ENCODE measurements at places on chromosomes 4 and X.

- no peak for DNase-seq
Measured at GRCh38 chr4:2825740-2826139, 17.9 kb upstream of the ADD1 start.

- DNase-seq, result no peak
Measured at GRCh38 chr4:126937846-126938422, 694.8 kb upstream of the INTU start.

DNA sequence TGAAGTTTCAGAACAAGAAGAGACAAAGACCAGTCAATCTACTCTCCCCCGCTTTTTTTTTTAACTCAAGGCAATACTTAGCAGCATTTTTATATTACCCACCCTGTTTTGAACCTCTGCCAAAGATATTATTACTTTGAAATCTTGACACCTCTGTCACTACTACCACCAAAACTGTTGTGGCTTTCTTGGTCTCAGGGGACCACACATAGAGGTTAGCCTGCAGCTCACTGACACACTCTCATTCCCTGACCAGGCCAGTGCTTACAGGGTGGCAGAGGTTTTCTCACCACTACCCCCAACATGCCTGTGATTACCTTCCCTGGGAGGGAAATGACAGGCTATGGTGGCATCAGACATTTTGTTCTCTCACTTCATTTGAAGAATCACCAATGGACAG, 137.4 kb upstream of the STIM2 start:
- DNase-seq, result no peak

GRCh38 chrX:31320740-31321139, 248.9 kb upstream of the FTHL17 start:
- DNase-seq, result no peak

GRCh38 chr4:86089781-86090323, 270.0 kb downstream of the MAPK10 start:
- DNase-seq, result no peak

DNA sequence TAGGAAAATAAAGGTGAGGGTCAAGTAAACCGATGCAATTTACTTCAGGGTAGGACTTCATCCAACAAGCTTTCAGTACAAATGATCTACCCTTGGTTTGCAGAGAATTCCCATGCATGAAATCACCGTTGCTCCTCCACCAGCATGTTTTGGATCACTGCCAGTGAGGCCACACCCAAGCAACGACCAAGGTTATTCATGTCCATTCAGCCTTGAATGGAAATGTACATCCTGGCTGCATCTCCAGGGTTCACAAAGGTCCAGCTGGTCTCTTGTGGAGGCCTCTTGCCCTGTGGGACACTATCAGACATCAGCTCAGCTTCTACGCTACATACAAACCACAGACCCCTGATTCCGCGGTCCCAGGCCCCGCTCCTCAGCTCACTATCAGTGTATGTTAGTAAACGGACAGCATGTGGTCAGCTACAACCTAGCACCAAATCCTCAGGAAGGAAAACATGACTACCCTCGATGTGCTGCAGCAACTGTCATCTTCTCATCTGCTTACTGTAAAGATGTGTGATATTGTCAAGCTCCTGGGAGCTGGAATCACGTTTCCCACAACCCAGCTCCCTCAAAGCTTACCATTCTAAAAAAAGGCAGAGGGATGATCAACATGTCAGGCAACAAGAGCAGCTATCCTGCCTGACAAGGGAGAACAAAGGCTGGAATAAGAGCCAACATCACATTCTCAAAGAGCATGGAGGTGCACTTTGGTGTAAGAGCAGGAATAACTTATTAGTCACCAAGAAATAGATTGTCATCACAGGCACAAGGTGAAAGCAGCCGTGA, 4.9 kb downstream of the LYAR start:
- DNase-seq, result no peak

DNA sequence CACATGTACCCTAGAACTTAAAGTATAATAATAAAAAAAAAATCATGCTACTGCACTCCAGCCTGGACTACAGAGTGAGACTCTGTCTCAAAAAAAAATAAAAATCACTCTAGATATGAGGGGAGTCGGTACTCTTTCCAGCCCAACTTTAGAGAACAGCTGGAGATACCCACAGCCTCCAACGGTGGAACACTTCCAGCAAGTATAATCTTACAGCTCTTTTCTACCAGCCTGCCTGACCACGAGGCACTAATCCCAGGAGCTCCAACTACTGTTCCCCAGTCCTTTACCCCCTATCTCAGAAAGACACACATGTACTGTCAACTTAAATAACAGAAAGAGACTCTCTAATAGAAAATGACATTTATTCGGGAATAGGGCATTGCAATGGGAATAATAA, 46.8 kb downstream of the STEEP1 start:
- no peak for DNase-seq

DNA sequence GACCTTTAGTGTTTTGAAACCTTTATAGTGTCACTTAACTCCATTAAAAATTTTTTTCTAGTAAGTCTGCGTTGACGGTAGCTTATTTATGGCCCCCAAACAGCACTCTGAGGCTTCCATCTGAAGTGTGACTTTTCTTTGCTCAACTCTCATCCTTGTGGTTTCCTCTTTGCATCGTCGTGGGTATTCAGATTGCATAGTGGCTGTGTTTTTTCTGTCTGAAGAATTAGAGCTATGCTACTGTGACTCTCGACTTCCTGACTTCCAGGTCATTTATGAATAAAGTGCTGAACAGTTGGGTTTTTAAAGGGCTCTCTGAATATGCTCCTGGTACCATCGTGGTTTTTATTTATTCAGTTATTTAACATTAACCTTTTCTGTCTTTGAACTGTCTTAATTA, 44.9 kb downstream of the JADE1 start:
- DNase-seq, result no peak

DNA sequence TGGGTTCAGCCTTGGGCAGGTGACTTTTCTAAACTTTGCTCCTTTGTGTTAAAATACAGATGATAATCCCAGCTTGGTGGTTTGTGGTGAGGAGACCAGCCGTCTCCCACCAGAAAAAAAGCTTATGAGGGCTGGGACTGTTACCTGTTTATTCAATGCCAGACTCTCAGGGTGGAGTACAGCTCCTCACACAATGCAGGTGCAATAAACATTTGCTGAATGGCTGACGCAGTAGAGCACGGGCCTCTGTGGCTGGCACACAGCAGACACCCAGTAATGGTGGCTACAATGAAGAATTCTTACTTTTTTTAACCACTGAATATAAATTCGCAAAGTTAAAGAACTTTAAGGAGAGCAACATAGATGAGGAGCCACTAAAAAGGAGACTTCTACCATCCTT, 30.2 kb downstream of the BEND4 start:
- DNase-seq, result no peak

- no peak for DNase-seq
Measured at GRCh38 chrX:129108936-129109335, 414.4 kb downstream of the SMARCA1 start.

- DNase-seq, result no peak
Measured at GRCh38 chr4:38530486-38530885, 133.5 kb upstream of the KLF3 start.

GRCh38 chr4:7031558-7032449, 11.4 kb upstream of the TADA2B start:
- DNase-seq, result no peak

GRCh38 chr4:186727169-186727976, 3.7 kb upstream of the FAT1 start:
- no peak for DNase-seq

GRCh38 chrX:122087341-122087740, 1039.9 kb downstream of the GLUD2 start:
- no peak for DNase-seq

DNA sequence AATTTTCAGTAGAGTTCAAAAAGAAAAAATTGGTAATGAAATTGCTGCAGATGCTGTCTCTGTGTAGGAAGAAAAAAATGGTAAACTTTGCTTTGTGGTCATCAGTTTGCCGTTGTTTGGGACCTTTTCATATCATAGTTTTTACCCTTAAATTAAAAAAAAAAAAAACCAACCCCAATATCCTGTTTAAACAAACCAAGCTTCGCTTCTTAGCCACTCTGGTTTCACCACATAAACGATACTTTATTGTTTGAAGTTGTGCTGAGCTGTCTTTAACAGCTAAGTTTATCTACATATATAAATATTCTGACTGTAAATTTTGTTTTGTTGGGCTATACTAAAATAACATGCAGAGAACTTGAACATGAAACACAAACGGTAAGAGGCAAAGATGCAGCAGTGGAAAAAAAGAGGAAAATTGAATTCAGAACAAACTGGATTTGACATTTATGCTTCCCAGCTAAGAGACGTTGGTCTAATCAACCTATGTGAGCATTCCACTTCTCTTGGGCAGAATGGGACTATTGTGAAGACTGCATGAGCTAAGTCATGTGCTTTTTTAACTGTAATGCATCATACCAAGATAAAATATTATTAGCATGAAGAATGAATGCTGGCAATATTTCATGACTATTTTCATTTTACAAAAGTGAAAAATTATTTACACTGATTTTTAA, 15.7 kb upstream of the H2AZ1 start:
- DNase-seq, result no peak

DNA sequence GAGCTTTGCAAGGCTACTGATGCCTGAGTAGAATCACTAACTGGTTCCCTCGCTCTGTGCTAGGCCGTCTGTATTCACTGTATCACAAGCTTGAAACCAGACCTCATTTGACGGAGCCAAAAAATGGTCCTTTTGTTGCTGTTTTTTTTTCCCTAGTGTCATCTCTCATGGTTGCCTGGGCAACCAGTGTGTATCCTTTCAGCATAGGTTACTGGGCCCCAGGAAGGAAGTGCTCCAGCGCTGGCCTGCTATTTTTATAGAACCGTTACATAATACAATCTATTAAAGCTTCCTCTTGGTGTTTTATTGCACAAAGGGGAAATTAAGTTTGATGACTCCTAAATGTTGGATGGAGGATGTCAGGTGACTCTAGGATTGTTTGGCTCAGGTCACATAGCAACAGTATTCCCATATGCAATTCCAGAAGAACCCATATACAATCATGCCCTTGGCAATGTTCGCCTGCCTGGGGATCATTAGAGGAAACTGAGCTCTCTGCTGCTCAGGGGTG, 220.4 kb downstream of the SPRY1 start:
- no peak for DNase-seq

- no peak for DNase-seq
Measured at GRCh38 chrX:36908801-36909675, 99.1 kb upstream of the FAM47C start.

DNA sequence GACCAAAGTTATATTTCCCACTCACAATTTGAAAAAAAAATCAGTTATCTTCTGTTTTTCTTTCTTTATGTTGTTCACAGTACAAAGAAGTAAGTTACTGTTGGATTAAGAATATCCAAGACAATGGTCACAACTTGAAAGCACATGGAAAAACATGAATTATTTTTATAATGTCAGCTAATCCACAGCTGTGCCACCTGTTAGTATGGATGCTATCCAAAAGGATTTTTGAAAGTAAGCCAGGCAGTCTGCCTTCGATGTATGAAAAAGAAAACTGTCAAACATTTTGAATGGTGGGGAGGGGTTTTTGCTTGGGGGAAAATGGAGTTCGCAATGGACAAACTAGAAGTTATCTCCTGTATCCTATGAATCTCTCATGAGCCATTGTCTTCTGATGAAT, 6.2 kb downstream of the GPM6A start:
- DNase-seq, result no peak

DNA sequence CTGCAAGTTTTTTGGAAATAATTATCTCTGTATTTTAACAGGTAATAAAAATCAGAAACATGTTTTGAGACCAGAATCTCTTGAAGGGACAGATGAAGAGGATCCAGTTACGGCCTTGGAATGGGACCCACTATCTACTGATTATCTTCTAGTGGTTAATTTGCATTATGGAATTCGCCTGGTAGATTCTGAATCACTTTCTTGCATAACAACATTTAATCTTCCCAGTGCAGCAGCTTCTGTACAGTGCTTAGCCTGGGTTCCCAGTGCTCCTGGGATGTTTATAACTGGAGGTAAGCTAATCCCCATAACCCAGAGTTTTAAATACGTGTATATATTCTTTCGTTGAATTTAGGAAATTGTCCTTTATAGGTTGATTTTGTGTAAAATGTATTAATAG, 59.4 kb downstream of the WDR17 start:
- DNase-seq, result no peak

GRCh38 chr4:134624365-134624764, 422.8 kb upstream of the PABPC4L start:
- DNase-seq, result no peak

DNA sequence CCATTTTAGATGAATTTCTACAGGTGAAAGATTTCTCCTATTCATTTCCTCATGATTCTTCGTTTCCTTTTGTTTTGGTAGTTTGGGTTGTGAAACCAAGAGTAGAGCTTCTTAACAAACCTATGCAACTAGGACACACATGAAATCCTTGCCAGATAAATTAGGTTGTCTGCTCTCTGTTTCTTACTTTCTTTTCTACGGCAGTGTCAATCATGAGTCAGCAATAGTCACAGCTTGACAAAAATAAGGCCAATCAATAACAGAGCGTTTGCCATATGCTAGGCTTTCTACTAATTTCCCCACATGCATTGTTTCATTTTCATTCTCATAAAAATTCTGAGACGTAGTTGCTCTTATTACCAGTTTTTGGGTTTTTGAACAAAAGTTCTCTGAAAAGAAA, 20.3 kb downstream of the CLRN2 start:
- no peak for DNase-seq

GRCh38 chr4:143399113-143399949, 62.7 kb downstream of the GAB1 start:
- no peak for DNase-seq

GRCh38 chr4:175273995-175274753, 356.0 kb downstream of the ADAM29 start:
- DNase-seq, result no peak

- no peak for DNase-seq
Measured at GRCh38 chr4:169846396-169846795, 88.7 kb upstream of the HPF1 start.

GRCh38 chr4:182144626-182145333, 98.4 kb upstream of the TENM3 start:
- no peak for DNase-seq

DNA sequence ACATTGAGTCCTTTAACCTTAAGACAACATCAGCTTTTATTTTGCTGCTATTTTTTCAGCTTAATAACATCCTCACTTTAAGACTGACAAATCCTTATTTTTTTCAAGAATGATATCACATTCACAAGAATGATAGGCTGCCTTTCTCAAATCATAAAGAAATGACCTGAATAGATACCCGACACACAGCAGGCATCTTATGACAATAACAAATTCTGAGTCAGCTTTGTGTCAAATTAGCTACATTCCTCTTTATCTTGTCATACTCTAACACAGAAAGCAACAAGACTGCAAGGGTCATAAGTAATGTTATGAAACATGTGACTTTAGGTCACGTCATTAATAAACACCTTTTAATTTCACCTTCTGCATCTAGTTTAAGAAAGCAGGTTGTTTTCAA, 2387.6 kb downstream of the PCDH7 start:
- no peak for DNase-seq

GRCh38 chr4:156560701-156561100, 410.9 kb downstream of the PDGFC start:
- DNase-seq, result no peak

GRCh38 chrX:41045960-41046567, 39.2 kb upstream of the USP9X start:
- no peak for DNase-seq

DNA sequence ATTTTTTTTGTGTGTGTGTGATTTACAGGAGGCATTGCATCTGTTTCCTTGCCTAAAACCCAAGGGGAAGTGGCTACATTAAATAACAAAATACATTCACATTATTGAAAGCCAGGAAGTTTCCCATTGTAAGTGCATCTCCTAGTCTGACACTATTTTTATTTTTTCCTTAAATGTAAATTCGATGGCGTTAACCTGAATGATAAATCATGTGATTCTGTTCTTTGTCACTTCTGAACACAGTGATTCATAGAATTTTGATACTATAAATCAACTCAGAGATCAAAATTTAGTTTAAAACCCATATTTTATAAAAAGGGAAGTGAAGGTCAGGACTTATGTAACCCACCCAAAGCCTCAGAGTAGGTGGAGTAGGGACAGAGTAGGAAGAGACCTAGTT, 258.1 kb downstream of the GABRG1 start:
- DNase-seq, result no peak
